ENCODE measurements at places on chromosomes 7 and 10. TPM values are rescaled to one million over a fixed set of nuclear protein-coding genes. Genes with fewer than 3 reads are reported as not detected.

DNA sequence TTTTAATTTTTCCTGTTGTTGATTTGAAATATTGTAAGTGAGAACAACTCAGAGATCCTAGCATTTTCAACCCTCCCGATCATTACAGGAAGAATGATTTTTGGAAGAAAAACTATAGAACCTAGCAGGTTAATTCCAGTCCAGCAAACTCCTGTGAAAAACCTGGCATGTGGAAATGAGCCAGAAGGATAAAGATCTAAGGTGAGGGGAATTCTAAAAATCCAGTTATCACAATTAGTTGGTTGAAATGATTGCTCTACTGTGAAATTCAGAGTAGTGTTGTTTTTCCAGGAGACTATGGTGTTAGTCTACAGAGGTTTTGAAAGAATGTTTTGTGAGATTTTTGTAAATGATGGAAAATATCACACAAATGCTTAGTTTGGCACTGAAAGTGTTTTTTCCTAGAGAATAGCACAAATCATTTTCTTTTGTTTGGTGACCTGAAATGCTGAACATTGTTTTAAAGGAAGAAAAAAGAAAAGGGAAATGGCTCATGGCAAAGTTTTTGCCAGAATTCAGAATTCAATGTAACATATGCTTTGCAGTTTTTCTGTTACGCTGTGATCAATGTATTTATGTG lies 152.4 kb upstream of the SLC26A5 start:
- H3K27ac ChIP-seq = no peak overlapping the region
- no peak for DNase-seq
- no peaks in the 10 kb centered on the region for H3K36me3 ChIP-seq
- H3K27me3 ChIP-seq = no peaks in the 10 kb centered on the region

GRCh38 chr7:151087245-151088018 lies 1.2 kb downstream of the AGAP3 start:
- H3K4me1 ChIP-seq = peaks cover 60% of the 10 kb centered on the region
- no peaks in the 10 kb centered on the region for H3K27me3 ChIP-seq
- no peaks in the 10 kb centered on the region for H3K36me3 ChIP-seq
- peak; percentile 84 for DNase-seq
- H3K4me3 ChIP-seq = peak overlapping the region; percentile 89
- H3K27ac ChIP-seq = peak overlapping the region; percentile 86

GRCh38 chr10:76149182-76149581 lies 717.8 kb downstream of the LRMDA start:
- DNase-seq = no peak
- H3K27me3 ChIP-seq = no peaks in the 10 kb centered on the region
- no peak overlapping the region for H3K4me3 ChIP-seq
- H3K4me1 ChIP-seq = no peaks in the 10 kb centered on the region

DNA sequence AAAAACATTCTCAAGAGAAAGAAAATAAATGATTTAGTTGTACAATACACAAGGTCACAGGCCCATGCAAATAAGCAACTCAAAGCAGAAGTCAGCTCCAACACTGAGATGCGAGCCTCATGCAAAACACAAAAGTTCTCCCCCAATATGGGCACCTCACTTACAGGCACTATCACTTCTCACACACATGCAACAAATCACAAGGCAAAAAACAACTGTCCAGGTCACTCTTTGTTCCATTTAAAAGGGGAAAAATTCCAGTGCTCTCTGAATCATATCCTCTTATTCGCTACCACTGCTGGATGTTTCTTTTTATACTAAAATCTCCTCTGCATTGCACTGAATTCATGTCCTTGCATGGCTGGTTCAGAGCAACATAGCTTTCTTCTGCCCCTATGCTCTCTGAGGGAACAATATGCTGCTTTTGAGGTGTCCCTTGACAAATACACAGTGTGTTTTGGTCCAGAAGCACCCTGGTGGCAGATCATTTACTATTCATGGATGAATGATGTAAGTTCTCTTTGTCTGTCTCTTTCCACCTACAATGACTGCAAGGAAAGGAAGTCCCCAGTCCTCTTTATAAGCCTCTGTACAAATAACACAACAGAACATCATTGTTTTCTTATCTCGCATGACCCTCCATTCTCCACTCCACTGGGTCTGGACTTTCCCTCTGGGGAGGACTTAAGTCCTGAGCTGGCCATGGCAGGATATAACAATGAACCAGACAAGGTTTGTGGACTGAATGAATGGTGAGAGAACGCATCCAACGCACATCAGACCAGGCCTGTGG lies 85.4 kb upstream of the GSDME start:
- no peak for DNase-seq
- H3K36me3 ChIP-seq = no peaks in the 10 kb centered on the region
- no peak overlapping the region for H3K27ac ChIP-seq
- no peak overlapping the region for H3K4me3 ChIP-seq
- H3K27me3 ChIP-seq = no peaks in the 10 kb centered on the region
- H3K4me1 ChIP-seq = no peaks in the 10 kb centered on the region

DNA sequence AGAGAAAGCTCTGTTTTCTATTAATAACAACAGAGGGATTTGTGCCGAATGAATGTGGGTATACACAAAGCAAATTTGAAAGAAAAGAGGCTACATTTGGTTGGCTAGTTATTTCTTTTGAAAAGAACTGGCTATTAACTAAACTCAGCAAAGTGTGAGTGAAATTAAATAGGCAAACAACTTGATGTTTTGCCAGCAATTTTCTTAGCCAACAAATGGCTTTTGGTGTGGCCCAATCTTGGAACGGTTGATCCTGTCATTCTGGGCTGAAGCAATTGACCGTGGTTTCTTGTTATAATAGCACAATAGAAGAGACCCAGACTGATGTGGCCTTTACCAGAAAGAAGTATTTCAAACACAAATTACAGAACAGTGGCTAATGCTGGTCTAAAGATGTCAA lies 898.6 kb downstream of the KCNMA1 start:
- no peaks in the 10 kb centered on the region for H3K36me3 ChIP-seq
- no peak for DNase-seq
- no peak overlapping the region for H3K27ac ChIP-seq
- no peak overlapping the region for H3K4me3 ChIP-seq
- H3K27me3 ChIP-seq = no peaks in the 10 kb centered on the region

GRCh38 chr7:142519079-142520078 lies 229.9 kb upstream of the PRSS1 start:
- no peak overlapping the region for H3K27ac ChIP-seq
- H3K36me3 ChIP-seq = no peaks in the 10 kb centered on the region
- DNase-seq = no peak
- H3K4me3 ChIP-seq = no peak overlapping the region

GRCh38 chr7:17556247-17556956 lies 257.9 kb downstream of the AHR start:
- DNase-seq = no peak
- H3K36me3 ChIP-seq = no peaks in the 10 kb centered on the region
- no peak overlapping the region for H3K4me3 ChIP-seq

GRCh38 chr10:89887406-89887805 lies 186.0 kb downstream of the KIF20B start:
- H3K4me1 ChIP-seq = peaks cover 6% of the 10 kb centered on the region
- no peaks in the 10 kb centered on the region for H3K27me3 ChIP-seq
- no peaks in the 10 kb centered on the region for H3K36me3 ChIP-seq
- DNase-seq = no peak

- no peak overlapping the region for H3K4me3 ChIP-seq
- no peaks in the 10 kb centered on the region for H3K4me1 ChIP-seq
- H3K27me3 ChIP-seq = no peaks in the 10 kb centered on the region
Observed at GRCh38 chr7:31761646-31762045, 74.6 kb downstream of the PPP1R17 start.

The CC2D2B gene
- 5.3 TPM for total RNA-seq

The THSD7A gene
- 6.1 TPM for total RNA-seq

The ANKIB1 gene
- 37.5 TPM for total RNA-seq
